ENCODE measurements at places on chromosomes 6 and 20.

GRCh38 chr20:34874094-34874654 lies 1.5 kb upstream of the GGT7 start:
- DNase-seq, result peak; percentile 77

GRCh38 chr6:139753198-139753861 lies 378.9 kb upstream of the CITED2 start:
- DNase-seq, result no peak

DNA sequence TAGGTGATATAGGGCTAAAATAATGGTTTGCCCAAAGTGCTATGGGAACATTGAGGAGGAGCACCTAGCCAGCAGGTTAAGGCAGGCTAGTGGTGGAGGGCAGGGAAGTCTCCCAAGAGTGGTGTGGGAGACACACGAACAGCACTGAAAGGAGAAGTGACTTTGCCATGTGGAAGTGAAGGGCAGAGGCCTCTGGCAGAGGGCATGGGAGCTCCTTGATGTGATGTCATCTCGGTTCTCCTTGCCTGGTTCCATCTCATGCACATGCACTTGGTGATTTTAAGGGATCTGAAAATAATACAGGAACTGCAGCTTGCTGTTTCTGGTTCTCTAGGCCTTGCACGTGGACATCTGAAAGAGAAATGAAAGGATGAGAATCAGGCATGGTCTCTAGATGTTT lies 4.7 kb upstream of the MAP3K4 start:
- DNase-seq, result no peak

GRCh38 chr6:148629181-148629580 lies 117.6 kb upstream of the UST start:
- DNase-seq, result no peak

DNA sequence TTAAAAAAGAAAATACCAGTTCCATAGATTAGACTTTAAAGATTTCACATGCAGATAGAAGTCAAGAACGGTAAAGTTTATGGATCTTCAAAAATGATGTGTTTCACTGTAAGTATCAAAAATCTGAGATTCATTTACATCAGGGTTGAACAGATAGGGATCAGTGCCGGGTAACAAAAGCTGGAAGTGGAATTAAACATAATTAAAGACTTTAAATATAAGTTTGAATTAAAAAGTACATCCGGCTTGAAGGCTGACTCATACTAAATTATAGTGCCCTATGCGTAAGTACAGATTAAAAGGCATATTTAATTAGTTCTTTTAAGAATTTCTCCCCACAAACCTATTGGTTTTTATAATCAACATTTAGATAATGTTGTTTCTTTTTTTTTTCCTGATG lies 312.7 kb downstream of the PRL start:
- DNase-seq, result no peak

DNA sequence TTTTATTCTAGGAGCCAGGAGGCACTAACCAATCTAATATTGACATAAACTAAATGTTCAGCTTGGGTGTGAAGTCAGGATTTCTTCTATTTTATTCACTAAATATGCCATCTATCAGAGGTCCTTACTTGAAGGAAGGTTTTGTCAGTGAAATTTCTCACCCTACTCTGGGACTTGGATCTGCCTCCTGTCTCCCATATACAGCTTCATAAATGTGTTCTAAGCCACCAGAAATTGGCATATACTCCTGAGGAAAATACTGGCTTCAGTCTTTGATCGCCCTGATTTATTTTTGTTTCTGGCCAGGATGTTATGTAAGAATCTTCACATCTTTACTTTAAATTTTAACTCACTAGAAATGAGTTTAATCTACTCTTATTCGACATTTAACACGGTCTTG lies 647.7 kb downstream of the C6orf118 start:
- DNase-seq, result no peak

DNA sequence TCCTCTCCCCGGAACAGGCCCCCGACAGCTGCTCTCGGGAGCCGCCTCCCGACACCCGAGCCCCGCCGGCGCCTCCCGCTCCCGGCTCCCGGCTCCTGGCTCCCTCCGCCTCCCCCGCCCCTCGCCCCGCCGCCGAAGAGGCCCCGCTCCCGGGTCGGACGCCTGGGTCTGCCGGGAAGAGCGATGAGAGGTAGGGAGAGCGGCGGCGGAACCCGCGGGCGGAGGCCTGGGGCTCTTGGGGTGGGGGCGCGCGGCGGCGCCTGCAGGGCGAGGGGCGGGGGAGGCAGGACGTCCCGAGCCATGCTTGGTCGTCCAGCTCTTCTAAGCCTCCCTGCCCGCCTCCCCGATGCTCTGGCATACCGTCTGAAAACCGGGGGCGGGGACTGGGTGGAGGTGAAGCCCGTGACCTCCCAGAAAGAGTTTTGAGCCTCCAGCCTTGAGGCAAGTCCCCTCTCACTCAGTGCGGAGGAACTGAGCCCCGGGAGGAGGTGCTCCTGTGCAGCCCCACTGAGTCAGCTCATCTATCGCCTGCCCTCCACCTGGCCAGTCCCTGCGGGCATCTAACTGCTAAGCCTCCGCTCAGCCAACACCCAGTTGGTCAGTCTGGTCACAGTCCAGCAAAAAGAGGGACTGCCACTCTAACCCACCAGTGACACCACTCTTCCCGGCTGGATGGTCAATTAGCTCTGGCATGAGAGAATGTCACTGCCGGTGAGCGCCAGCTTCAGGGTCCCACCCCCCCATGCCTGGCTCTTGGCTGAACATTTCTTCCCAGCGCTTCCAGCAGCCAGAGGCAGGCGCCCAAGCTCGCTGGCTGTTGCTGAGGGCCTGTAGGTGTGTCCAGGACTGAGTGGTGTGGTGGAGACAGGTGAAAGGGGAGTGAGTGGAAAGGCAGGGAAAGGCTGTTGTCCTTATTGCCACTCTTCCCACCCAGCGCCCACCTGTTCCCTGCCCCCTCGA lies 482 bp downstream of the DDR1 start:
- no peak for DNase-seq

GRCh38 chr6:34696189-34696738 lies 303 bp downstream of the ILRUN start:
- DNase-seq, result peak; percentile 5

GRCh38 chr6:39310542-39310941 lies 3.7 kb downstream of the KCNK17 start:
- DNase-seq, result no peak

GRCh38 chr6:158958504-158959386 lies 41.3 kb downstream of the RSPH3 start:
- no peak for DNase-seq

- DNase-seq, result no peak
Measured at GRCh38 chr20:56194042-56194441, 54.5 kb upstream of the MC3R start.

GRCh38 chr20:23565503-23566045 lies 2.7 kb downstream of the CST9L start:
- no peak for DNase-seq

All from endothelial cell (in vitro differentiated cells).